ENCODE measurements at places on chromosomes 5 and 9.

GRCh38 chr5:56346741-56347535 lies 113.8 kb upstream of the ANKRD55 start:
- no peak for DNase-seq

DNA sequence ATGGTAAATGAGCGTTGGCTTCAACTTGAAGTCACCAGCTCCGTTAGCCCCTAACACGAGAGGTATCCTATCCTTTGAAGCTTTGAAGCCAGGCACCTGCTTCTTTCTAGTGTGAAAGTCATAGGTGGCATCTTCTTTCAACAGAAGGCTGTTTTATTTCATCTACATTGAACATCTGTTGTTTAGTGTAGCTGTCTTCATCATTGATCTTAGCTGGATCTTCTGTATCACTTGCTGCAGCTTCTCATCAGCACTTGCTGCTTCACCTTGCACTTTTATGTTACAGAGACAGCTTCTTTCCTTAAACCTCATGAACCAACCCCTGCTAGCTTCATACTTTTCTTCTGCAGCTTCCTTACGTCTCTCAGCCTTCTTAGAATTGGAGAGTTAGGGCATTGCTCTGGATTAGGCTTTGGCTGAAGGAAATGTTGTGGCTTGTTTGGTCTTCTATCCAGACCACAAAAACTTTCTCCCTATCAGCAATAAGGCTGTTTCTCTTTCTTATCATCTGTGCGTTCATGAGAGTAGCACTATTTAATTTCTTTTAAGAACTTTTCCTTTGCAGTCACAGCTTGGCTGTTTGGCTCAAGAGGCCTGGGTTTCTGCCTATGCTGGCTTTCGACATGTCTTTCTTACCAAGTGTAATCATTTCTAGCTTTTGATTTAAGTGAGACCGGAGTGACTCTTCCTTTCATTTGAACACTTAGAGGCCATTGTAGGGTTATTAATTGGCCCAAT lies 47.2 kb downstream of the PCSK5 start:
- DNase-seq: no peak

- DNase-seq: no peak
Observed at GRCh38 chr9:14779566-14780022, 57.1 kb upstream of the CER1 start.

DNA sequence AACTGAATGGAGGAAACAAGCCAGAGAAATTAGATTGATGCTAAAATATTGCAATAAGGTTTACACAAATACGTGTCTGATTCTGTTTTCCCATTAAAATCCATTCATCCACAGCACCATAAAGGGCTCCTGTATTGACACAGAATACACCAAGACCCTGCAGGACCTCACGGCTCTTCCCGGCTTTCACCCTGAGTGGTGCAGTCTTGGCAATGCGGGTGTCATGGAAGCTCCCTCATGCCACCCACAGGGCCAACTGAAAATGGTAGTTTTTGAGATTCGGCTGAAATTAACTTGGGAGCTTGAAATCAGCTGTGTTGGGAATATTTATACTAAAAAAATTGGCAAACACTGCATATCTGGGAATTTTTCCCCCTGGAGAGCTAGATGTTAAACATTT lies 17.3 kb upstream of the EXOC3 start:
- no peak for DNase-seq

- no peak for DNase-seq
Observed at GRCh38 chr9:117434566-117434965, 19.7 kb upstream of the ASTN2 start.

DNA sequence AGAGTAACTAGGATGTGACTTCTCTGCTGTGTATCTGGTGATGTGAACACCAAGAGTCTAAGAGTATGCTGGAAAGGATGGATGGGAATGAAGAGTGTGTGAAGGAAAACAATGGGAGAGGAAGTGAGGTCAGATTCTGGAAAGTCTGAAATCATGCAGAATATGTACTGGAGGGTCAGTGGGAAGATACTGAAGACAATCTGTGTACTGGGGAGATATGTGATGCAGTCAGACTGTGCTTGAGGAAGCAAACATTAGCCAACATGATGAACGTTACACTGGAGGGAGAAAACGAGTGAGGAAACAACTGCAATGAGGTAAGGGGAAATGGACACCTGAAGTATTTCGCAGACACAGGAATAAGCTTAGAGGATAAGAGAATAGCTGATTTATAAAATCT lies 105.7 kb downstream of the NR3C1 start:
- DNase-seq: no peak

DNA sequence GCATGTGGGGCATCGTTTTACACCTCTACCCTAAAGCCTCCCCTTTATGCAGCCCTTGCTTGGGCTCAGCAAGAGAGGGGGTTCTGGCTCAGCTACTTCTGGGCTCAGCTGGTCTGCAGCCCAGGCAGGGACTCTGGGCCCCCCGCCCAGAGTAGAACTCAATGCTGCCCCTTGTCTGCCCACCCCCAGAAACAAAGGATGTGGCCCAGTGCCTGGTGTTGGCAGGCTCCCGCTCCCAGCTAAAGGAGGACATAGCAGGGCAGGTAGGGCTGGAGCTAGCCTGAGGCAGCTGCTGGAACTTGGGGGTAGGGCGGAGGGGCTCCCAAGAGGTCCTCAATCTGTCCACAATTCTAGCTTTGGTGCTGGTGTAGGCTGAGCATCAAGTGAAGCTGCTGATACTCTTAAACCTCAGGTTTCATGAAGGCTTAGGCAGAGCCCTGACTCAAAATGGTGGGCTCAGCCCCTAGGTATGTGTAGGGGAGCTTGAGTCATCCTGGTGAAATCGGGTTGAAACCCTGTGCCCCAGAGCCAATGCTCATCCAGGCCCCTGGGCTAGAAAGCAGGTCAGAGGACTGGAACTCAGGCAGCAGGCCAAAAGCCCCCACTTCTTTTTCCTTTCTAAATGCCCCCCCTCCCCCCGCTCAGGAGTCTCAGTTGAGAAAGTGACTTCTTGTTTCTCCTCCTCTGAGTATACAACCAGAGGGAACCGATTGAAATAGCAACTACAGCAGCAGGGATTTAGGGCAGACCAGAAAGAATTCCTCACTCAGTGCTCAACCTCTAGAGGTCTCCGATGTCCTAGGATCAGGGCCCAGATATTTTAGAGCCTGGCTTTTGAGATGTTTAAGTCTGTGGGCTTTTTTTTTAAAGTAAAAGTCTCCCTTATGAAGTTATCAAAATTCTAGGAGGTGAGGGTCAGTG lies 11.4 kb downstream of the PSD2 start:
- peak; percentile 31 for DNase-seq
